ENCODE measurements at places on chromosomes 1 and 21.

DNA sequence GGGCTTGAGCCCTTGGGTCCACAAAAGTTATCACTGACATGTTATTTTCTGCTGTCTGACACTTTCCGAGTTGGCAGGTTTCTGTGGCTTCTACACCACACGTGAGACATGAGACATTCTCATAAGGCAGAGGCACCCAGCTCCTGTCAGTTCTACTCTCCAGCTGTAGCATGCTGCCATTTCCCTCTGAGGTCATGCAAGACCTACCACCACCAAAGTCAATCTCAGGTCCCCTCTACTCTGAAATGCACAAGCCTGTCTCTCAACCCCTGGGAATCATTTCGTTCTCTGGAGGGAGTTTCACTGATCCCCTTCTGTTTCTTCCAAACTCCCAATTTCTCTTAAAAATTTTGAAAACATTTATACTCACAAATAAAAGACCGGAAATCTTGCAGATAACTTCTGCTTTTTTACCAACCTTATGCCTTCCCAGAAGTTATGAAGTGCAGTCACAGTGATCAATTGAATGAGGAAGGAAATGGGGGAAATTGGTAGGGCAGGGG lies 39.5 kb upstream of the CR2 start:
- DNase-seq: no peak

DNA sequence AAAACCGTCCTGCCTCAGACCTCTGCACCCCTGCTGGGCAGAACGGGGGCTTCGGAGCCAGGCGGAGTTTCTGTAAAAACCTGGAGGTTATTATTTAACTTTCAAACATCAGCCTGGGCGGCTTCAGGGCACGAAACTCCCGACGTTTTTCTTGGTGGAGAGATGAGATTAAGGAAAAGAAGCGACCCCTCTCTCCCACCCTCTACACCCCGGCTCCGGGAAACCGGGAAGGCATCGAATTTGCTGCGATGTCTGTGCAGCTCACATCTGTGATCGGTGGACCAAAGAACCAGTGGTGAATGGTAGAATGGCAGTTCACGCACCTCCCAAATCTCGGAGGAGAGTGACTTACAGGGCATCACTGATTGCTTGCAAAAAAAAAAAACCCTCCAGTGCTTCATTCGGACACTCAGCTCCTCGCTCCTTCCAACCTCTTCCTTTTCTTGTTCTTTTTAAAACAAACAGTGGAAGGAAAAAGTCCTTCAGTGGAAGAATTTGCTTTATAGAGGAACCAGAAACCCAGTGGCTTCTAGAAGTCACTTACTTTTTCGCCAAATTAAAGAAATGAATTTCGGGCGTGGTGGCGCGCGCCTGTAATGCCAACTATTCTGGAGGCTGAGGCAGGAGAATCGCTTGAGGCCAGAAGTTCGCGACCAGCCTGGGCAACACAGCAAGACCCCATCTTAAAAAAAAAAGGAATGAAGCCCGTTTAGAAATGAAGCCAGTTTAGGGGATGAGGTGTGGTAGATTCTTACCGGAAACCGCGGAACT lies 884 bp downstream of the PHACTR4 start:
- no peak for DNase-seq

DNA sequence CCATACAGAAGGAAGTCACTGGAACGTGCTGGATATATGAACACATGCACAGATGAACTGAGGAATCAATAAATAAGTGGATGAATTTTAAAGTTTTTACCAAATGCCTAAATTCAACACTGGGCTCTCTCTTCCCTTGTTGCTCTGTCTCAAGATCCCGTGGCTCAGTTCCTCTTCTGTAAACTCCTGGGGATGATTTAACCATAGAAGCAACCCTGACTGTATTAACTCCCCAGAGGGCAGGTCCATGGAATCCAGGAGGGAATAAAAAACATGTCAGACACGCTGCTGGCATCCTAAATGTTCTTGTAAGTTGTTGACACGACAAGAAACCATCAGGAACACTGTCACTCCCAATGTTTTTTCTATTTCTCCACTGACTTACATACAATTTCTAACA lies 45.3 kb upstream of the GPR157 start:
- DNase-seq: no peak

DNA sequence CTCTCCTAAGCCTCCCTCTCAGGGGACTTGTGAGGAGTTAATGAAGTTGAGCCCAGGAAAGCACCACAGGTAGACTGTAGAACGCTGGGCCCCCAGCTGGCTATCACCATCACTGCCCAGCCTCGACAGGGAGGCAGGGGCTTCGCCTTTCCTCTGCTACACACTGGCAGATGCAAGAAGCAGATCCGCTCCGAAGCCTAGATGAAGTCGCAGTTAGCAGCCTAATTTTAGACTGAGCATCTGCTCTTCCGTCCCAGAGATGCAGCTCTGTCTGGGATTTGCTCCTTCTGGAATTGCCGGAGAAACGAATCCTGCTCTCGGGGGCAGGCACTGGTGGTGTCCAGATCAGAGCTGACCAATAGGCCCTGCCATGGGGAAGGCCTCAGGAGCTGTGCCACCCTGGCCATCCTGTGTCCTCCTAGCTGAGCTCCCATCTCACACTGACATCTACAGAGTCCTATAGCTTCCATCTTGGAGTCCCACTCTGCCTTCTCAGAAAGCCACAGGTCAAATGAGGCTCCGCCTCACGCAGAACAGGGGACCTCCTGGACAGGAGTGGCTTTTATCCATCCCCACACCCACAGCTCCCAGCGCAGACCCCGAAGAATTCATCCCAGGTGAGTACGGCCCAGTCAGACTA lies 186.8 kb upstream of the EDN2 start:
- DNase-seq: no peak

DNA sequence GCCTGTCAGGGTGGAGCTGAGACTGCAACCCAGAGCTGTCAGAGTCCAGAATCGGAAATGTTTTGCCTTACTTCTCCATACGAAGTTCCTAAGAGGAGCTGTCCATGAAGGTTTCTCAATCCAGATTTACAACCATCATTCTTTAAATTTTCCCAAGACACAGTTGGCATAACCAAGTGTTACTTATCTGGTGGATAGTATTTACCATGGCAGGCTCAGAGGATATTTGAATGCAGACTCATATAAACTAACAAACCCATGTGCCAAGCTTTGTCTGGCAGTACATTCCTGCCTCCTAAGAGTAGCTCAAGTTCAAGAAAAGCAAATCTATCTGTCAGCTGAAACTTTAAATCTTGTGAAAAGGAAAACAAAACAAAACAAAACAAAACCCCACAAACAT lies 267.9 kb downstream of the ZNF326 start:
- DNase-seq: no peak

DNA sequence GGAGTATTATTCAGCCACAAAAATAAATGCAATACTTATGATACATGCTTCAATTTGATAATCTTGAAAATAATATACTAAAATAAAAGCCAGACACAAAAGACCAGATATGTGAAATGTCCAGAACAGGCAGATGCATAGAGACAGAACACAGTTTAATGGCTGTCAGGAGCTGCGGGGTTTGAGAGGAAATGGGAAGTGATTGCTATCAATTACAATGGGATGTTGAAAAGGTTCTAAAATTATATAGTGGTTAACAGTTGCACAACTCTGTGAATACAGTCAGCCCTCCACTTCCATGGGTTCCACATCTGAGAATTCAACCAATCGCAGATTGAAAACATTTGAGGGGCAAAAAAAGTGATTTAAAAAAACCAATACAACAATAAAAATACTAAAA lies 54.0 kb downstream of the LTN1 start:
- DNase-seq: no peak

DNA sequence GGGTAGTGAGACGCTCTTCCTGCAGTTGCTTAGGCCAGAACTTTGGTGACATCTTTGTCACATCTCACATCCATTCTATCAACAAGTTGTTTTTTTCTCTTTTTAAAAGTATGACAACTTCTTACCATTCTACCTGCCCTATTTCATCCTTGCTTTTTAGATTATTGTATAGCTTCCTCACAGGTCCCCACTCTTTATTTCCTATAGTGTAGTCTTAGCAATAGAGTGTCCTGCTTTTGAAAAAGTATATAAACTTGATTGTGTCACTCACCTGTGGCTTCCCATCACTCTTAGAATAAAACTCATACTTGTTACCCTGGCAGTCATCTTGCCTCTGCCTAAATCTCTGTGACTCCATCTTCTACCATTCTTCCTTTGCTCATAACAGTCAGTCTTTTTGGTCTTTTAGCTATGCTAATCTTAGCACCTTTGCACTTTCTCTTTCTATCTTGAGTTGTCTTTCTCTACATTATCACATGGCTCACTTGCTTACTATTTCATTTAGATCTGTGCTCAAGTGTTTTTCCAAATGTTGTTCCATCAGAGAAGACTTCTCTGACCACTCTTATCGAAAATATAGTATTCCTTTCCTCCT lies 9.5 kb downstream of the CDC73 start:
- DNase-seq: no peak

GRCh38 chr1:11470912-11471311 lies 8.0 kb upstream of the DISP3 start:
- DNase-seq: no peak

DNA sequence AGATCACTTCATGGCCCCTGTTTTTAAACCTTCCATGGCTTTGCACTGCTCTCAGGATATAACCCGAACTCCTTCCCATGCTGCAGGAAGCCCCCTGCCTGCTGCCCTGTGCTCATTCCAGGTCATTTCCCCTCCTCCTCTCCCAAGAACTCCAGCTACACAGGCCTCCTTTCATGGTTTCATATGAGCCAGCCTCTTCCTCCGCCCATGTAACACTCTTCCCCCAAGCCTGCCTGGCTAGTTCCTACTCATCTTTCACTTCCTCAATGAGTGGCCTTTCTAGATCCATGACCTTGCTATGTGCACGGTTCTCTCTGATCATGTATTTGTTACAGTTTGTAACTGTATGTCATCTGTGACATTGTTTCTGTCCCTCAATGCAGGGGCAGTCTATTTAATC lies 3.1 kb upstream of the NCF2 start:
- DNase-seq: no peak

DNA sequence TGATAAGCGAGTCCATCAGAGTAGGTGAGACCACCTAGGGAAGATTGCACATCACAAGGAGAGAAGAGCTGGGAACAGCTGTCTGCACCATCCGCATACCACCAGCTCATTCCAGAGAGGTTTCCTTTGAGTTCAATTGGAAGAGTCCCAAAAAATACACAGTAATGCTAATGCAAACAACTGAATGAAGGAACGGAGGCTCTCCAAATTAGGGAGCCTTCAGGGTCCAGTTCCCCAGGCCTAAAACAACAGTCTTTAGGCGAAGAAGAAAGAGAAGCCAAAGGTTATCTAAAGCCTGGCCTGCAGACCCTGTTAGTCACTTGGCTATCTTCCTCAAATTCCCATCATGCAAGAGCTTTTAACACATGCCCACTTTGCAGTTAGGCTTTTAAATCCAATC lies 246.4 kb downstream of the PBX1 start:
- DNase-seq: no peak

- no peak for DNase-seq
Measured at GRCh38 chr1:192086644-192087043, 71.6 kb upstream of the RGS18 start.

Measured in NCI-H2171 (cell line).